ENCODE measurements at places on chromosomes 1 and 21.
A peak's percentile ranks its signal among the peaks of the same experiment; 100 is the strongest.

DNA sequence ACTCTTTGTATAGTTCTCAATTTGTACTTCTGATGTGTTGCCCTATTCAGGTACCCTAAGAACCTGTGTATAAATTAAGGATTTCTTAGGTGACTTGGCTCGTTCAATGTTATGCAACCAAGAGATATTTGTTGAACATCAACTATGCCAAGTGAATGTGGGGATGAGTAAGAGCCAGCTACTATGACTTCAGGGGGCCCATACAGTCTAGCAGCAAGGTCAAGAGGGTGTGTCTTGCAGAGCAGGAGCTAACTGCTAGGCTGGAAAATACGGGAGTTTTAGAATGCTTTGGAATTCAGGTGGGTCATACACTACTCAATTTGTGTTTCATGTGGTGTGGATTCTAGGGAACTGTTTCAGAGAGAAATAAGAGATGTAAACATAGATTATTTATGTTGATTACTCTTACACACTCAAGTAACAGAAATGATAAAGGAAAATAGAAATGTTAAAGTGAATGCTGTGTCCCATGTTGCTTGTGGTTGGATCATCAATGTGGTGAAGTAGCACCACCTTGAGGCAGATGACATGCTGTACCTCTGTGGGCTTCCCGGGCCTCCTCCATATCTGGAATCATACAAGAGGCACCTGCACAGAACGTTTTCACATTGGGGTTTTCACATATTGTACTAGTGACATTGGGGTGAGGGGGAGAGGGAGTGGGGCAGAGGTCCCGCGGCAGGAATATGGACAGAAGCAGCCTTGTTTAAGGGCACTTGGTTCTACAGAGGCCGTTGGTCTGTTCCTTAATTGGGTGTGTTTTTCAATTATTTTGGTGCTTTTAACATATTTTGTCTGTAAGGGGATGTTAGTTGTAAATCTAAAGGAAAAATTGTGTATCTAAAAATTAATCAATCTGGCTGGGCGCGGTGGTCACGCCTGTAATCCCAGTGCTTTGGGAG is 12.4 kb downstream of the ARPC5 start:
- DNase-seq: no peak

GRCh38 chr1:211677659-211678058 is 2.2 kb upstream of the NEK2 start:
- DNase-seq: no peak

- DNase-seq: no peak
Observed at GRCh38 chr1:109253803-109254620, 4.7 kb downstream of the CELSR2 start.

DNA sequence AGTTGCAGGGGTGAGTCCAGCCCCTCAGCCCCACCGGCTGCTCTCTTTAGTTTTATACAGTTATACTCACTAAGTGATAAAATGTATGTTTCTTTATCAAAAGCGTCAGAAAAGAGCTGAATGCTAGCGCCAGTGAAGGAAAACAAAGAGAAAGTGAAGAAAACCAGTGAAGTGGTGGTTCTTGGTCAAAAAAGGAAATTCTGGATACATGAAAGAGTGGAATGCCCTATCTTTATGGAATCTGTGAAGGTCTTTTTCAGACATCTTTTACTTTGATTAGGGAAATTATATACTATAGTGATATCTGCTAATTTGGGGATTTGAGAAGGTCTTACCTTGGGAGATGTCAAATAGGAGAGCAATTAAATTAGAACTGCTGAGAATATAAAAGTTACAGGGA is 41.3 kb downstream of the GPR3 start:
- DNase-seq: no peak

DNA sequence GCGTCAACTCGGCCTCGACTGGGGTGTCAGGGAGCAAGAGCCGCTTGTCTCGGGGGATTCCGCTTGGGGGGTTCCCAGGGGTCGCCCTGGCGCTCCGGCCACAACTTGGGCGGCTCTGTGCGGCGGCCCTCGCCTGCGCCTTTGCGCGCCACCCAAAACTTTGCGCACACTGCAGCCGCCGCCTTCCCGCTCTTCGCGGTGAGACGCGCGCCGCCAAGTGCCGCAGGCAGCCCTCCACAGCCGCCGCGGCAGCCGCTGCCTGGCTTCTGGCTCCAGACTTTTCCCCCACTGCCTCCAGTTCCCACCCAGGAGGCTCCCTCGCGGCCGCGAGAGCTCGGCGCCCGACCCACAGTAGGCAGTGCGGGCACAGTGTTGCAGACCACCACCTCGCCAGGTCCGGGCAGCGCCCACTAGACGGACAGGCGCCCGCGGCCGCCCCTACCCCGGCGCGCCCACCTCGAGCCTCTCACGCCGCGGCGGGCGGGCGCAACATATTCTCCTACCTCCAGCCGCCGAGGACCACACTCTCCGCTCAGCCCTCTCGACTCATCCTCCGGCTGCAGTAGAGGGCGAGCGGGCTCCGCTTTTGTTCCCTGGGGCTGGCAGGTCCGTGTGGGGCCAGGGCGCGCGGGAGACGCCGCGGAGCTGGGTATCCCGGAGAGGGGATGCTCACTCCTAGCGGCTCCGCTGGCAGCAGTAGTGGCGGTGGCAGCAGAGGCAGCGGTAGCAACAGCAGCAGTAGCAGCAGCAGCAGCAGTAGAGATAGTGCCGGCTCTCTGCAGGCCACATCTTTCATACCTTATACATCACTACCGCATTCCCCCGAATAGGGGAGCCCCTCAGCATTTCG is 296.6 kb downstream of the OMA1 start:
- peak; percentile 72 for DNase-seq

- no peak for DNase-seq
Observed at GRCh38 chr21:16073586-16073985, 343.8 kb downstream of the USP25 start.

DNA sequence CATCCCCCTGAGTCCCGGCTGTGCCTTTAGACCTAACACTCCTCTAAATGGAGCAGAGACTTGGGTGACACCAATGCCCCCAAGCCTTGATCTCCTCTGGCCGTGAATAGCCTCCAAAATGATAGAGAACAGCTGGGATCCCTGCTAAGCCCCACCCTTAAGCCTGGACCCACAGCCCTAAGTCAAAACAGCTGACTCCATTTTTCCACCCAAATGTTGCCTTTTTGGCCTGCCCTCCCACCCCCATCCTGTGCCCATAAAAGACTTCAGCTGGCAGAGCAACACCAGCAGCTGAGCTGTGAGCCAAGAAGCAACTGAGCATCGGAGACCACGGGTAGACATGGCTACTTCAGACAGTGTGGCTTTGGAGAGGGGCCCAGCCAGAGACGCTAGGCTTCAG is 420.8 kb downstream of the NPHP4 start:
- DNase-seq: peak; percentile 49

DNA sequence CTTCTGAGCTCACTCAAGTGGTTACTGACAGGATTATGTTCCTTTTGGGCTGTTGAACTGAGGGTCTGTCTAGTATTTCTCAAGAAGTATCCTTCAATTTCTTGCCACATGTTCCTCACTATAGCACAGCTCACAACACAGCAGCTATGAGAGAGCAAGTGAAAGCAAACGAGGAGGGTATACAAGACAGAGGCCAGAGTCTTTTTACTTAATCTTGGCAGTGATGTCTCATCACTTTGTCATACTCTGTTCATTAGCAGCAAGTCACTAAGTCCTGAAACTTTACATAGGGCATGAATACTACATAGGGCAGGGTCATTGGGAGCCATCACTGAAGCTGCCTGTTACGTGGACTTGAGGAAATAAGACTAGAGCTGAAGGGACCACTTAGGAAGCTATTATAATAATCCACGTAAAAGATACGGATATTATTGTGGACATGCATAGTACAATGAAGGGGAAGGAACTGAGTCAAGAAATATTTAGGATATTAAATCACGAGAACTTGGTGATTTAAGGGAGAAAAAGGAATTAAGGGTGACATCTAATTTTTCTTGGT is 63.7 kb downstream of the SLC30A7 start:
- DNase-seq: no peak

- DNase-seq: no peak
Observed at GRCh38 chr1:89125913-89126580, at the start of gene GBP2. TSS of gene GBP2 (minus strand) at chr1:89126114. CDS start at chr1:89121966, 4,148 bp downstream.

DNA sequence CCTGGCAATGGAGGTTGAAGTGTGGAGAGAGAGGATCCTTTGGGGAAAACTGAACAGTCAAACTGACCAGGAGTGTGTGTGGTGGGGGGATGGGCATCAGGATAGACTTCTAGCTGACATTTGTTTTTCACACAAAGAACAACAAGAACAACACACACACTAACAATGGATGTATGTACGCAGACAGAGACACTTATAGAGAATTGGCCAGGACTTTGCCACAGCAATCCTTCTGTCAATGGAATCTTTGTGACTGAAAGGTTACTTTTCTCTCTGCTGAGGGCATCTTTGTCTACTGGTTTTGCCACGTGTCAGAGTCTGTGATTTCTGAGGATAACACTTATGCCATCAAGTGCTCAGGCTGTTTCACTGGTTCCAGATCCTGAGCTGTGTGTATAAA is 12.4 kb upstream of the FCGR2A start:
- DNase-seq: no peak

DNA sequence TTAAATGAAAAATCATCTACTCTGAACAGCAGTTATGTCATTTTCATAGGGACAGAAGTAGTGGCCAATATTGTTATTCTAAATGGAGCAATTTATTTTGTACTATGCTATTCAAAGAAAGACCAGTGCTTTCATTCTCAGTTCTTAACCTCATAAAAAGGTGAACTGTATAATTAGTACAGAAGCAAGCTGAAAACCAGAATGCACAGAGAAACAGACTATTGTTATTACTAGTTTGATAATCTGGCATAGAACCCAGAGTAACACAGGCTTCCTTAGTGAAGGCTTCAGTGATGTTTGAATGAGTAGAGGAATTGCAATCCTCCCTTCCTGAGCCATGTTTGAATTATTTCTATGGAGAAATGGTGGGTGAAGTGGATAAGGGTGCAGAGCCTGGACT is 131.6 kb upstream of the LRRC7 start:
- DNase-seq: no peak

GRCh38 chr21:28641731-28642130 is 350.9 kb downstream of the LTN1 start:
- no peak for DNase-seq

GRCh38 chr1:233394860-233395717 is 67.6 kb downstream of the MAP3K21 start:
- DNase-seq: no peak

DNA sequence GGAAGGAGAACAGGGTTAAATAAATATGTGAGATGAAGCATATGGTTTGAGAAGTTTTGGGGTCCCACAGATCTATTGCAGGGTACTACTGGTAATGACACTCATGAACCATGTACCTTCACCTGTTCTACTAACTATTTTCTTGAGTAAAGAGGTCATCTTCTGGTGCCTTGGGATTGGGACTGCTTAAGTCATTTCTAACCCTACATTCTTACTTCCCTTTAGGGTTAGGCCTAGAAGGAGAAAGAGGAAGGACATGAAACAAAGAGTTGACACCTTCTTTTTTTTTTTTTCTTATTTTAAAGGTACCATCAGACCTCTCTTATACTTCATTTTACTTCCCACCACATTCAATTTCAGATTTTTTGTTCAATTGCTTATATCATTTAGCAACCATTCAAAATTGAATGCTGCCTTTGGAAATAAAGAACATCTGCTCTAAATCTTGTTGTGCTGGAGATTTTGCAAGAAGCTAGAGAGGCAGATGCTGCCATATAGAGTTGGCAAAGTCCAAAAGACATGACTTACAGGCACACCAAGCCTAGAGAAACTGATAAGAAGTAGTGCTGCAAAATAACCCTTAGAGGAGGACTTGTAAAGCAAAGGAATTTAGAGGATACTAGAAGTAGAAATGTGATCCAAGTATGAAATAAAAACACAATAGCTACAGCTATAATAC is 374.4 kb upstream of the ST6GALNAC5 start:
- DNase-seq: no peak

DNA sequence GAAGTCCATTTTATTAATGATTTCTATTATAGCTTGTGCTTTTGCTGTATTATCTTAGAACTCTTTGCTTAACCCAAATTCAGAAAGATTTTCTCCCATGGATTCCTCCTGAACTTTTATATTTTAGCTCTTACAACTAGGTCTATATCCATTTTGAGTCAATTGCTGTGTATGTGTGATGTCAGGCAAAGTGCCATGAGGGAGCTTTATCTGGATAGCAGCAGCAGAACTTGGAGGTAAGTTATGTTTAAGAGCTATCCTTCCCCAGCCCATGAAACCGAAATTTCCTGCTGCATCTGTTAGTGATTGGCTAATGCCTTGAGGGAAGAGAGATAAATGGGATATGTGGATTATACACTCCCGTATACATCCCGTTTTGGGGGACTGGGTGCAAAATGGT is 29.9 kb downstream of the ADAM30 start:
- no peak for DNase-seq

GRCh38 chr1:29945426-29945825 is 709.1 kb downstream of the PTPRU start:
- DNase-seq: no peak

- no peak for DNase-seq
Observed at GRCh38 chr1:209815490-209815889, 9.5 kb upstream of the IRF6 start.

DNA sequence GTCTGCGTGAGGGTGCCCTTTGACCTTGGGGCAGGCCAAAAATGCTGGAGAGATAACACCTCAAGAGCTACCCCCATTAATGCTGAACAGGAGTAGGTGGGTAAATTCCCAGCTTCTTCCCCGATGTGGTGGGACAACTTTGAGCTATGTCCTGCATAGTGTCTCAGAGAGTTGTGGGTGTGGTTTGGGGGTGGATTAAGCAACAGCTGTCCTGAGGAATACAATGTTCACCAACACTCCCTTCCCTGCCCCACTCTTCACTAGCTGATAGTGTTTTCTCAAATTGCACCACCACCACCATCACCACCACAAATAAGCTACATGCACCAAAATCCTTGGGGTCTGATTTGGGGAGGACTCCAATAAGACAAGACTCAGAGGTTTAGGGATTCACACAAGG is 258.4 kb downstream of the HLX start:
- DNase-seq: no peak

- DNase-seq: no peak
Observed at GRCh38 chr1:26218906-26219494, 15.0 kb upstream of the CEP85 start.

DNA sequence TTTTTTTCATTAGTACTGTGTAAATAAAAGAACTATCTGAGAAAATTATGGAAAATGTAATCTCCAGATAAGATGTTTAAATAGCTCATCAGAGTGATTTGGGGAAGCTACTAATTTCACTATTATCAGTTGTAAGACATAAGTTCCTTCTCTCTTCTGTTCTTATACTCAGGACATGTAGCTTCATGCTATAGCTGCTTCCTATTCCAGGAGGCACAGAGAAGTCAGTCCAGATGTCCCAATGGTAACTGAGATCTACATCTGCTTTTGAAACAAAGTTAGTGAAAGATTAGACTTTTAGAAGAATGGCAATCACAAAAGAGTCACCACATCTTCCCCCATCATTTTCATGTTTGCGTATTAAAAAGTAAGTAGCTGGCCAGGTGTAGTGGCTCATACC is 5.6 kb downstream of the MAP3K21 start:
- no peak for DNase-seq

All from vagina (tissue), 2 donors.